Left hindlimb (tissue), 1 donor: ENCODE measurements at places on chromosomes 4 and X.

DNA sequence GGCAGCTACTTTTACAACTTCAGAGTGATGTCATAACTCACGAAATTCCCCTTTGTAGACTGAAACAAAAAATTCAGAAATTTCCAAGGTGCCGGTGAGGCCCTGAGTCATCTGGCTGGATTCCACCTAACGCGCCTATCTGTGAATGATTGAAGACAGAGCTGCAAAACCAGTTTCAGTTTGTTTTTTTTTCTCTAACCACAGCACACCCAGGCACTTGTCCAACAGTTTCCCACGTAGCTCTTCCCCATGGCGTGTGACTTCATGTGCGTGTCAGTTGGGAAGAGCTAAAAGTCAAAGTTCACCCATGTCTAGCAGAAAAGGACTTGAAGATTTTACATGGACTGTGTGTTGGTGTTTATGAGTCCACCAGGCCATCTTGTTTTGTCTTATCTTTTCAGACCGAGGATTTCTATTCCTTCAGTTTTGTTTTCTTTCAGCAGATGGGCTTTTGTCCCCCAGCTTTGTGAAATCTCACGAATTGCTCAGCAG lies 16.4 kb downstream of the TCEANC start:
- DNase-seq, result no peak

- no peak for DNase-seq
These were observed 29.0 kb downstream of the CLDN22 start for GRCh38 chr4:183291070-183291469.

- DNase-seq, result no peak
These were observed 389.4 kb downstream of the GALNTL6 start for GRCh38 chr4:172202480-172203076.

DNA sequence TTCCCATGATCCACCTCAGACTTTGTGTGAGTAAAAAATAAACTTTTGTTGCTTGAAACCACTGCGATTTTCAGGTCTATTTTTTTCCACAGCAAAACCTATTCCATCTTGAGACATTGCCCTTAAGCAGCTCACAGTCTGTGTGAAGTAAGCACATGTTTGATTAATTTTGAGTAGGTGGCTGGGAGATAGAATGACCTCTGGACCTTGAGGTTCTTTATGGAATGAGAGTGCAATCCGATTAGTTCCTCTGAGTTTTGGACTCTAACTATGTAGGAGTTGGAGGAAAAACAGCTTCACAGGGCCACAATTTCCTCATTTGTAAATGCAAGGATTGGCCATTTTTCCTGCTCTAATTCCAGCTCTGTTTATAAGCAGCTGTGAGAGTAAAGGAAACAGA lies 234.1 kb upstream of the IGFBP7 start:
- no peak for DNase-seq

GRCh38 chrX:44747969-44748368 lies 95.9 kb upstream of the DUSP21 start:
- no peak for DNase-seq

DNA sequence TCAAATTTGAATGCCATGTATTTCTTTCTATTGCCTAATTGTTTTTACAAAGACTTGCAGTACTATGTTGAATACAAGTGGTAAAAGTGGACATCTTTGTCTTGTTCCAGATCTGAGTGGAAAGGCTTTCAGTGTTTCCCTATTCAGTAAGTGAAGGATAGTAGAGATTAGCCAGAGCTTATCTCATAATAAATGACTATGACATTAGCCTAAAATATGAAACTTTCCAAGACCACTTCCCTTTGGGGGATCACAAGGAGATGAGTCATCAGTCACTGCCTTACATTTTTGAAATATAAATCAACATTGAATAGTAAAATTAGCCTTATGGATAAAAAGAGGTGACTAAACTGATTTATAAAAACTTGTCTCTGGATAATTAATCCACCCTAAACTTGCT lies 554.1 kb upstream of the MAGEB2 start:
- no peak for DNase-seq

DNA sequence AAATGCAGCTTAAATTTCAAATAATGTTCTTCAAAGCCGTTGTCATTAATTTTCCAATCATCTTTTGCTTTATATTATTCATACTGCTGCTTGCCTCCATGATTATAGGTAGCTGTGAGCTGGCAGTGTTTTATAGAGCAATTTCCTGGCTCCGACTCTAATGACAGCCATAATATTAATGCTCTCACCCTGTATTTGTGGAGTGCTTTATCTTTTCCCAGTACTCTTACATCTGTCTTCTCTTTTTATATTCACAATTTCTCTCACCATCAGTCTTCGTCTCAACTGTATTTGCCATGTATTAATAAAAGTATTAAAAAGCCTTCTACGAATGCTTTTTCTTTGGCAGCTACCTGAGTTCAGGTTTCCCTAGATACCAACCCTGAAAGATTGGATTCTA lies 21.0 kb downstream of the ATXN3L start:
- no peak for DNase-seq

DNA sequence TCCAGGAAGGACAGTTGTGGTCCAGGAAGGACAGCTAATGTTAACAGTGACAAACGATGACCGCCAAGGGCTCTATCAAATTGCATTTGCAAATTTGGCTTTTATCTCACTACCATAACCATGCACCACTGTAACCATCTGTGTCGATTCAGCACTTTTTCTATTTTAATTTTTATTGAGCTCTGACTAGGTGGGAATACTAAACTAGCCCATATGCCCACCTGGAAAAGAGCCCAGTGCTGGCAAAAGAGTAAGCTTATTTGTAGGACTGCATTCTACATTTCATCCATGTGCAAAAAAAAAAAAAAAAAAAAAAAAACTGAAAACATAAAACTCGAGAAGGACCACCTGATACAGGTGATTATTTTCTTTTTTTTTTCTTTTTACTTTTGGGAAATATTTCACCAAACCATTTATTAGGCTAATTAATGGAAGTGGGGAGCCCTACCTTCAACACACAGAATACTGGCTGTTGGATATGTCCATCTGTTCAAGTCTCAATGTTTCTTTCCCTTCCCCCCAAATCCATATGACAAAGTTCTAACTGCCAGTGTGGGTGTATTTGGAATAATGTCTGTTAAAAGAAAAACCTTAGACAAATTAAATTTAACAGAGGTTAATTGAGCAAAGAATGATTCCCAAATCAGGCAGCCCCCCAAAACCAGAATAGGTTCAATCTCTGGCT lies 99.5 kb upstream of the MXRA5 start:
- no peak for DNase-seq

DNA sequence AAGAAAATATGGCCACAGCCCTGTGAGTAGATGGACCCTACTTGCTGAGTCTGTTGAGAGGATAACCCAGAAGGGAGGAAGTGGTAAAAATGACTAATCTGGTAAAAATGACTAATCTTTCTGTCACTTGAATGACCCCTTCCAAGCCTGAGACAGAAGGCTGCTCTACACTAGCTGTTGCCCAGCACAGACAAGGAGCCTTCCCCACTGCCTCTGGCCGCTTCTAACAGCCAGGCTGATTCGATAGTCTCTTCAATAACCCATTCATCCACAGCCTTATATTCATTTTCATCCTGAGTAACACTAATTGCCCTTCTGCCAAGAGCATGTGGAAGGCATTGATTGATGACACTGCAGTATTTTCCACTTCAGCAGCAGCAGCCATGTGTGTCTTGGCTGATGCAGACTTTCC lies 18.4 kb downstream of the MAGEB17 start:
- DNase-seq, result no peak

DNA sequence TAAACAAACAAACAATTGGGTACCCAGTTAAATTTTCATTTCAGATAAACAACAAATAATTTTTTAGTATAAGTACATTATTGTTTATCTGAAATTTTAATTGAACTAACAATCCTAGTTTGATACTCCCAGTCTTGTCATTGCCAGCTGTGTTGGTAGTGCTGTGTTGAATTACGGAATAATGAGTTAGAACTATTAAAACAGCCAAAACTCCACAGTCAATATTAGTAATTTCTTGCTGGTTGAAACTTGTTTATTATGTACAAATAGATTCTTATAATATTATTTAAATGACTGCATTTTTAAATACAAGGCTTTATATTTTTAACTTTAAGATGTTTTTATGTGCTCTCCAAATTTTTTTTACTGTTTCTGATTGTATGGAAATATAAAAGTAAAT lies 2.9 kb downstream of the CXCL8 start:
- no peak for DNase-seq

DNA sequence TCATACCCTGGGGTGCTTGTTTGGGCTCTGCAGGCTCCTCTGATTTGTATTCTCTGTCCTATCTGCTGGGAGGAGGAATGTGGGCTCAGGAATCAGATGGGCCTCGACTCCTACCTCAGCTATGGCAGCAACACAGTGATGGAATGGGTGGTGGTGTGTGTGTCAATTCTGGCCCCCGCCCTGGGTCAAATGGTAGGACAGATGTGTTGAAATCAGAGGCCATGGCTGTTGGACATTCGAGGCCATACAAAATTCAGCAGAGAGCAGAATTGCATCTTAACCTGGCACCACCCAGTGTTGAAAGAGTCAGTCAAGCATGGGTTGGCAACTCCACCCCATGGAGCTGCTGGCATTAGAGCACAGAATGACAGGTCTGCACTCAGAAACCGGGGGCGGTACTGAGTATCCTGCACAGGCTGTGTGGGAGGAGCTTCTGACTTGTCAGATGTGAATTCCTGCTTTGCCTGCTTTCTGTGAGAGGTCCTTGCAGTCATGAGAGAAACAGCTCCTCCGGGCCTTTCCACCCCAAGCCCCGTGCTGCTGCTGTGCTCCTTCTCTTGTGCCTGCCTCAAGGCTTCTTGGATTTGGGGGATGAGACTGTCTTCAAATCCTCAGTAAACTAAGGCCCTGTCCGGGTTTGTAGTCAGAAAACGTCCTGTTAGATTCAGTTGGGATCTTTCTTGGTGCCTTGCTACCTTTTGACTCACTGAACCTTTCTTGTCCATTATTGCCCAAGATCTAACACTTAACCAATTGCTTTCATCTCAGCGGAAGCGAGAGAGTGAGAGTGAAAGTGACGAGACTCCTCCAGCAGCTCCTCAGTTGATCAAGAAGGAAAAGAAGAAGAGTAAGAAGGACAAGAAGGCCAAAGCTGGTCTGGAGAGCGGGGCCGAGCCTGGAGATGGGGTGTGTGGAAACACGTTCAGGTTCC lies 13.0 kb downstream of the DKC1 start:
- DNase-seq, result no peak

DNA sequence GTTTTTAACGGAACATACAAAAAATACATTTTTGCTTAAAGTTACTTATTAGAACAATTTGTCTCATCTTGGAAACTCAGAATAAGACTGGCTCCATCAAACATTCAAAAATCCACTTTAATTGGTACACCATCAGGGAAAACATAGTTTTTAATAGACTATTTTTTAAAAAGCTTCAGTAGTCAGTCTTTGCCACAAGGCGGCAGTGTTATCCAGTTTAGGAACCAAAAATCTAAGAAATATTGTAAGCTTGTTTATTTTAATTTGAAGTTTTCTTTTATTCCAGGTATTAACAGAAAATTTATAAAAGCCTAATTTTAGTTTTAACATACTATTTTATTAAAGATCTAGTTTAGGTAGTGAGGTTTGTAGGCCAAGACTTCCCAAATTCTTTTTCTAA lies 107.7 kb downstream of the APOOL start:
- DNase-seq, result no peak

GRCh38 chrX:10166248-10166716 lies 9.5 kb downstream of the CLCN4 start:
- no peak for DNase-seq

DNA sequence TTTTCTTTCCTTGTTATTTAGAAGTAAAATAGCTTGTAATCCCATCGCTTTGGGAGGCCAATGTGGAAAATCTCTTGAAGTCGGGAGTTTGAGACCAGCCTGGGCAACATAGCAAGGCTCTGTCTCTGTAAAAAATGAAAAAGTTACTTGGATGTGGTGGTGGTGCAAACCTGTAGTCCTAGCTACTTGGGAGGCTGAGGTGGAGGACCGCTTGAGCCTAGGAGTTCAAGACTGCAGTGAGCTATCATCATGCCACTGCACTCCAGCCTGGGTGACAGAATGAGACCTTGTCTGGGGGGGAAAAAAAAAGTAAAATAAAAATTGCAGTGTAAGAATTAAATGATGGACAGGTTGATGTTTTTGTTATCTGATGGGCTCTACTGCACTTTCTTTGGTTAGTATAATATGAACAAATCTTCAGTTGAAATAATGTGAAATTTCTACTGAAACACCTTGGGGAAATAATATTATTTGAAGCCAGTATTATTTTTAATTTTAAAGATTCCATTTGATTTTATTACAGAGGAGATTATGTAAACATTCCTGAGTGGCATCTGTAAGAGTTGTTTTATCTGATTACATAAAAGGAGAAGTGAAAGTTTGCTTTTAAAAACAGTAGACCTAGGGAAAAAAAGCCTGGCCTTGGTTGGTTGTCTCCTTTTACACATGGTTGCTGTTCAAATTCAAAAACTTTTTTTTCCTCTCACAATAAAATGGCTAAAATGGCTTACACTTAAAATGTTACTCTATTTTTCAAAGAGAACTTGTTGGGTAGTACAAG lies 10.5 kb upstream of the NDUFC1 start:
- no peak for DNase-seq

DNA sequence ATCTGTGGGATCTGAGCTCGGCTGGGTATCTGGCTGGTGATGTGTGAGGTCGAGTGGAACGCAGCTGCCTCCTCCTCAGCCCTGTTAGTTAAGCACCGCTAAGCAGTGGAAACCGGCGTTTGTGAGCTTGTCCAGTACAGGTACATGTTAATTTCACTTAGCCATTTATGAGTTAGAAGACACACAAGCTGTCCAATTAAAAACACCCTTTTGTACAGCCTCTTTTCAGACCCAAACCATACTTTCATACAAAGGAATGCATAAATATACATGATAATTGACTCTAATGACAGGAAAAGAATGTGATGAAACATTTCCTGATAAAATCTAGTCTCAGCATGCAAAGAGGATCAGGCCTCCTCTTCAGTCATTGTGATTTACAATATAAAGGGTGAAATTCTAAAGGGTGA lies 163.6 kb upstream of the FAT1 start:
- no peak for DNase-seq

- DNase-seq, result no peak
These were observed 10.4 kb downstream of the ANOS1 start for GRCh38 chrX:8721536-8721935.

DNA sequence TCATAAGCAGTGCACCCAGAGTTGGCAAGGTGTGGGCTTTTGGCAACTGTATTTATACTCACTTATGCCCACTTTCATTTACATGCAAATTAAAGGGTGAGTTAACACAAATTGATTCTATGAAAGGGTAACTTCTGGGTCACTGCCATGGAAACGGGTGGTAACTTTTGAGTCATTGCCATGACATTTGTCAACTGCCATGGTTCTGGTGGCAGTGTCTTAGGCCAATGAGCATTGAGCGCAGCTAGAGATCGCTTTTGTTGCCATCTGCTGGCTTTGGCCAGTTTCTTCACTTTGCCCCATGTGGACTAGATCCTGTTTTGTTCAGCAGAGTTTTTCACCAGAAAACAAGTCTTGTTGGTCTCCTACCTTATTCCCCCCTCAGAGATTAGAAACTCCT lies 170.8 kb upstream of the NUDT6 start:
- no peak for DNase-seq

DNA sequence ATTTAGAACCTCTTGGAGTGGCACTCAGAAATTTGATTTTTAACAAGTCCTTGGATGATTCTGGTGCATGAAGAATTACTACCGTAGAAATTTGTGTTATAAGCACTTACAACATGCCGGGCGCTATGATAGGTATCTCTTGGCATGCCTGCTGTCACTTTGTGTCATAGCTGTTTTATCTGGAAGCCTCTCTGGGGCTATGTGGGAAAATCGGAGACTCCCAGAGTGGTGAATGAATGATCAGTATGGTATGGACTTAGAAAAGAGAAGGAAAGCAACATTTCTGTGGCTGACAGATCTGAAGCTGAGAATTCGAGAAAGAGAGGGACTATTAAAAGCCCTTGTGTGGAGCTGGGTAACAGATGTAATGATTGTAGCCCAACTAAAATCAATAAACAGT lies 177.4 kb upstream of the MAMLD1 start:
- DNase-seq, result no peak
